ENCODE measurements at places on chromosomes 1 and 21.

DNA sequence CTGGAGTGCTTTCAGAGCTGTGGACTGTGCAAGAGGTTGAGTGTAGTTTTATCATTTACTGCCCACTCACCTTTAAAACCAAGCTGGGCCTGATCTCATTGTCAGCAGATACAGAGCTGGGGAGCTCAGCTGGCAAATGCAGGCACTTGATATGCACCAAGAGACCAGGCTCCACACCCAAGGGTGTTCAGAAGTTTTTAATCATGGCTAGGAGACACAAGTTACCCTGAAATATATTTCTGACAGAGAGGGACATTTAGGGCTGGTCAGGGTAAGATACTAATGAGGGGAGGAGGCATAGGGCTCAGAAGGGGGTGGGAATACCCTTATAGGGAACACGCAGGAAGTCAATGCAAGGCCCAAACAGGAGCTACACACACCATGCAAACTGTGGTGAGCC is 153.7 kb downstream of the ELAVL4 start:
- DNase-seq, result no peak

- DNase-seq, result no peak
Measured at GRCh38 chr1:17596186-17596585, 56.7 kb downstream of the ARHGEF10L start.

DNA sequence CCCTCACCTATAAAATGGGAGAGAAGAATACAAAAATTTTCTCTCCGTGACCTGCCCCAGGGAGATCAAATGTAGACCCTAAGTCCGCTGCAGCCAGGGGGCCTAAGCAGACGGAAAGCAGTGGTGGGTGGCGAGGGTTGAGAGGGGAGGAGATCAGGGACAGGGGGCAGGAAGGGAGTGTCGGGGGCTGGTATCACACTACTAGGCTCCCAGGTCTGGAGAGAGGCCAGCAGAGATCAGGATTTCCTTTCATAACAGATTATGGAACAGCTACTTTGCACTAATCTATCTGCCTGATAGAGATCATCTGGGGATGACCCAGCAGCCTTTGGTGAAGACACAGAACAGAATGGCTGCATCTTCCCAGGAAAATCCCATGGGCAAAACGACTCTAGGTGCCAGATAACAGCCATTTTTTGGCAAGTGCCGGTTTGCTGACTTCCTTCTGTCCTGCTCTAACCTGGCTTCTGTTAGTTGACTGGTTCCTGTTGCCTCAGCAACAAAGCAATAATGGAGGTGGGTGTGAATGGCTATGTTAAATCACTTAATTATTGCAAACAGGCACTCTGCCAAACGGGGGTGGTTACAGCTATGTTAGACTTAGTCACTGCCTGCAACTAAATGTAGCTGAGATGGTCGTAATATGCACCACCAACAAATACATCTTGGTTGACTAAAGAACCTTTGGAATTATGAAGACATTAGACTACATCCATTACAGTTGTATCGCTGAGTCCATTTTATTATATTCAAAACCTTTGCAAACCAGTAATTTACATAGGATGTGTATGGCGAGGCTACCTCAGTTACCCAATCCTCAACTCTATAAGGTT is 30.0 kb upstream of the EPS8L3 start:
- peak; percentile 93 for DNase-seq

DNA sequence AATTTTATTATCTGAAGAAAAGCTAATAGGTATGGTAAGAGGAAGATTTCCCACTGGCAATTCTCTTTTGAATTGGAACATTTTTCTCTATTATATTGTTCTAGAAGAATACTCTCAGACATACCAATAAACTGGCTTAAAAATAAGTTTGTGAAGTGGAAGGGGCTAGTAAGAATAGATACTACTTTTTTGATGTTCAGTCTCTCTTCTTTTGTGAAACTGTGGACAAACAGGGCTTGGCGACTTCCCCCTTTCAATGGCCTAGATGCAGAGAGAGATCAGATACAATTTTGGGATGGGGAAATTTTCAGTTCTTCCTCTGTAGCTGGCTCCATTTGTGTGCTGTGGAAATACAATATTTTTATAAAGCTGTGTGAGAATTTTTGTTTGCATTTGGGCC is 2.5 kb downstream of the PBX1 start:
- peak; percentile 45 for DNase-seq

DNA sequence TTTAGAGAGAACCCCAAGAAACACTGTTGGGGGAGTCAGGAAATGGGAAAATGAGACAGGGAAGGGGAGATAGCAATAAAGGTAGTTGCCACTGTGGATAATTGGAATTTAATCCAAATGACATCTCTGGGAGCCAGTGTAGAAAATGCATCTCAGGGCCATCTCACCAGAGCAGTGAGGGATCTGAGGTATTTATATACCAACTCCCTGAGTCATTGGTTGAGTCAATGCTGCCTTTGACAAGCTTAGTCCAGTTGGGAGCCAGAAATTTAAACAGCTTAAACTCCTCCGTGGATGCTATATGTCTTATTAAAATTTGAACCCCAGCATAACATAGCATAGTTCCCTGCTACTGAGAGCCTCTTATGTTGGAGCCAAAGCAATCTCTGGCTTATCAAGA is 140.3 kb downstream of the SLC30A10 start:
- no peak for DNase-seq

DNA sequence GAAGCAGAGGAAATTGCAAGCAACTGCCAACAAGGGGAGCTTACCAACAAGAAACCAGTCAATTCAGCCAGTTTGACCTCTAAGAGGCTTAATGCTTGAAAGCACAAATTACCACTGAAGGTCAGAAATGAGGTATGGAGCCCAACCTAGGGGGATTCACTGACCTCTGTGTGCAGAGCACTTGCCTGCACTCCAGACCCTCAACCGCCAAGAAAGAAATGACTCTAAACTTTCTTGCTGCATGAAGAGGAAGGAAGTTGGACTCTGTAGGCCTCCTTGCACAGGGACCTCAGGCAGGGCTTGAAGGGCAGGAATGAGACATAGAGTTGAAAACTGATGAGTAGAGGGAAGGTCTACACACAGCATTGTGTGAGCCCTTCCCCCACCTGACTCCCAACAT is 10.0 kb downstream of the ARMH1 start:
- DNase-seq, result no peak

- DNase-seq, result peak; percentile 66
Measured at GRCh38 chr1:117656202-117656641, 50.4 kb downstream of the TENT5C start.

DNA sequence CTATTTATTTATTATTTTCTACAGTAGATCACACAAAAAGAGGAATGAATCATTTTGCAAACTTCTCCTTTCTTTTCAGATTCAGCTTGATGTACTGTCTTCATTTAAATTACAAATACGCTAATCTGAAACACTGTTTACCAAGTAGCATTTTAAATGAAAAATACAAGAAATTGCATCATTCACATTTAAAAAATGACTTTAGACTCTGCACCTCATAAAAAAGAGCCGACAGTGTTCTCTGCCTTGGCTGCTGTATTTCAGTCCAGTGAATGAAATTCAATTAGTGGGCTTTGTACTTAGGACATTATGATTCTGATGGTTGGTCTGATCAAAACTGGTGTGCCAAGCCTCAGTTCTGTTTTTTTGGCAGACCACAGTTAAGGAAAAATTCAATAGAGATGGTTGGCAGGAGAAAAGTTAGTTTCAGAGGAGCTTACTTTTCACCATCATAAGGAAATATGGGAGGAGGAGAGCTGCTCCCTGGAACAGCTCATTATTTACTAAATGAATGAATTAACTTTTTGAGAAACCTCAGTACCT is 222.4 kb upstream of the ESRRG start:
- no peak for DNase-seq

DNA sequence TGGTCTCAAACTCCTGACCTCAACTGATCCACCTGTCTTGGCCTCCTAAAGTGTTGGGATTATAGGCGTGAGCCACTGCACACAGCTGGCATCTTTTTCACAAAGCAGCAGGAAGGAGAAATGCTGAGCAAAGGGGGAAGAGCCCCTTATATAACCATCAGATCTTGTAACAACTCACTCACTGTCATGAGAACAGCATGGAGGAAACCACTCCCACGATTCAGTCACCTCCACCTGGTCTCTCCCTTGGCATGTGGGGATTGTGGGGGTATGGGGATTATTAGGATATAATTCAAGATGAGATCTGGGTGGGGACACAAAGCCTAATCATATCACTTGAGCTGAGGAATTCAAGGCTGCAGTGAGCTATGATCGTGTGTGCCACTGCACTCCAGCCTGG is 3.0 kb upstream of the MFSD2A start:
- no peak for DNase-seq

DNA sequence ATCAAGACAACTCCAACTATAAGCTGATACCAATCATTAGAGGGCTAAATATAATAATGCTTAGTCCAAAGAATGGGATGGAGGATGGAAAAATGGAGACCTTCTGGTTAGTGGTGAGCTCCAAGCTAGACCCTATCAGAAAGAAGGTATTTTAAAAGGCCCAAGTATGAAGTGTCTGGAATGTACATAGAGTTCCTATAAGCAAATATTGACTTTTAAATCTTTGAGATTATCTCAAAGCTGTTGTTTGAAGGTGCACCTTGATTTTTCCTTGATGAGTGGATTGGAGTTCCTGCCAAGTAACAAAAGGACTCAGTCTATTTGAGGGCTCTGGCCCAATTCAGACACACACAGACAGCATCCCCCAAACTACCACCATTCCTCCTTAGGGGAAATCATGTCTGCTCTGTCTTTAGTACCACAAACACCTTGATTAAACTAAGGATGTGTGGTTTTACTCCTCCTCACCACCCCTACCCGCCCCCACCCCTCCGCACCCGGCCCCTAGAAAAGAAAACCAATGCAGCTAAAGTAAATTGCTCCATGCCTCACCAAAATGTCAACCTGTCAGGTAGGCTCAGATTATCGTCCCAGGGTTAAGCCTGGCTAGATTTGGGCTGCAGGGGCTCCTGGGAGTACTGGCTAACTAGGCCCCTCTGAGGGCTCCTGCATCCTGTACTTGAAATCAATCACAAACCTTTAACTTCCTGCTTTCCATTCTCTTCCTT is 59.4 kb downstream of the CDC7 start:
- DNase-seq, result no peak

- DNase-seq, result no peak
Measured at GRCh38 chr1:81549588-81550127, 251.1 kb upstream of the ADGRL2 start.

DNA sequence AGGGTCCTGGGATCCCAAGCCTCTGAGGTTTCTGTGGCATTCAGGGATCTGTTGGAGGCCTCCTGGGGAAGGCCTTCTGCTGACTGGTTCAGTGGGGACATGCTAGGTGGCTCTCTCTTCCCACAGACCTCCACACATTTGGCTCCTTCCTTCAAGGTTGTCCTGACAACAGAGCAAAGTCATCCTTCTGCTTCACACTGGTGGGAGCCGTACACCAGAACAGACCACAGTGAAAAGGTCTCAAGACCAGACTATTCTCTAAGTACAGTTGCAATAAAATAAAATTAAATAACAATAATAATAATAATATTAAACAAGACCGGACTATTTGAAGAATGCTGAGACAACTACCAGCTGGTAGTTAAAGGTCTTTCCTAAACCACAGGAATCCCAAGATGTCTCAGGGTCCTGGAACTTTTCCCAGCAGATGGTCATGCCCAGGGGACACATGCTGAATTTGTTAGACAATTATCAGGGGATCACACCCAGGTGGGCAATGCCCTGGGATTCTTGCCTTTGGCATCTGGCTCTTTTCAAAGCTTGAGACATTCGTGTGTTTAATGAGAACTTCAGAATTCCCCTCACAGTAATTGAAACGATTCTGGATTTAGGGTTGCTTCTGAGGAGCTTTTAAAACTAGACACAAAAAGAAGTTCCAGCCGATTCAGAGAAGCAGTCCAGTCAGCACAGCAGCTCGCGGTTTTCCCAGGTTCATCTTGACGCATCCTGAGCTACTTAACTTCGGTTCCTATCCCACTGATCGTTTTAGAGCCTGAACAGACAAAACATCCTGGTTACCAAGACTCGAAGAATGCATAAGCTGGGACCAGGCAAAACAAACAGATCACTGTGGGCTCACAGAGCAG is 22.9 kb downstream of the HTR1D start:
- DNase-seq, result no peak

DNA sequence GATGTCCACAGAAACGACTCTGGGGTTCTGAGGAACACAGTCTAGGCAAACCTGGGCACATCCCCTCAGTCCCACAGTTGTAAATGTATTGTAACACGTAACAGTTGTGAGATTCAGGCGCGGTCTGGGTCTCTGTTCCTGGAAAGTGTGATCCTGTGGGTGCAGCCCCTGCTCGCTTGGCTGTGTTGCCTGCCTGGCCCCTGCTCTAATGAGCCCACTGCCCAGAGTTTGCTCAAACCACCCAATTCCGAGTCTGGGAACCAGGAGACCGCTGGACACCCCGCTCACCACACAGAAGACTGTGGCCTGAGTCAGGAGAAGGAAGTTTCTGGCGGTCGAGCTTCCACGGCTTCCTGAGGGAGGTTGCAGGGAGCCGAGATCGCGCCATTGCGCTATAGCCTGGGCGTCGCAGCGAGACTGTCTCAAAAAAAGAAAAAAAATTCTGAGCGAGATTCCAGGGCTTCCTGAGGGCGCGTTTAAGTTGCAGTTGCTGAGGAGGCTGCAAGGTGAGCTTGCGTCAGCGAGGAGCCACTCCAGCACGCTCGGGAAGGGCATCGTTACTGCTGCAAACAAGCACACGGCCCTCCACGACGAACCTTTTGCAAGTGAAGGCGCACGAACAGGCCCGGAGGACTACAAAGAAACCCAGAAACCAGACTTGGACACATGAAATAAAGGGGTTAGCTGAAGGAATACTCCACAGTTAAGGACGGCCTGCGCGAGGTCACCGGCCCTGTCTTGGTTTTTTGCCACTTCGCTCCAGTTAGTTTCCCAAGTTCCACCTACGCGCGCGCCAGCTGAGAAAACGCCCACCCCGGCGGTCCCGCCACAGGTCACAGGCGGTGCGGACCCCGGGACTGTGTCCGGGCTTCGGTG is 1.1 kb downstream of the C21orf58 start:
- peak; percentile 45 for DNase-seq

DNA sequence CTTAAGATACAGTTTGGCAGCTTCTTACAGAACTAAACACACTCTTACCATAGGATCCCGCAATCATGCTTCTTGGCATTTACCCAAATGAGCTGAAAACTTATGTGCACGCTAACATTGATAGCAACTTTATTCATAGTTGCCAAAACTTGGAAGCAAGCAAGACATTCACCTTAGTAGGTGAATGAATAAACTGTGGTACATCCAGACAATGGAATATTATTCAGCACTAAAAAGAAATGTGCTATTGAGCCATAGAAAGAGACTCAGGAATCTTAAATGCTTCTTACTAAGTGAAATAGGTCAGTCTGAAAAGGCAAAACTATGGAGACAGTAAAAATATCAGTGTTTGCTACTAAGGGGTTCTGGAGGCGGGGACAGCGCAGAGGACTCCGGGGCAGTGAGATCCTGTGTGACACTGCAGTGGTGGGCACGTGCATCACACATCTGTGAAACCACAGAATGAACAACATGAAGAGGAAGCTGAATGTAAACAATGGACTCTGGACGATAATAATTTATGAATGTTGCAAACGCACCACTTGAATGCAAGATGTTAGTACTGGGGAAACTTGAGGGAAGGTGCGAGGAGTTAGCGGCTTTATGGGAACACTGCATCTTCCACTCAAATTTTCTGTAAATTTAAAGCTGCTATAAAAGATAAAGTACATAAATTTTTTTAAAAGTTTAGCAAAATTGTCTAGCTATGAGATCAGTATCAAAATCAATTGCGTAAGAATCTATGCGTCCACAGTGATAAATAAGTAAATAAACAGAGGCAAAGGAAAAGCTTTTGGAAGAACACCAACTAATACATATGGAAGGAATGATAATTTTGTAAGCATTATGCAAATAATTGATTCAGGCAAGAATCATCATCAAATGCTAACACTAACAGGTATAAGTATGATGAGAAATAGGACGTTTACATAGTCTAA is 15.4 kb upstream of the SPATC1L start:
- DNase-seq, result no peak
